ENCODE measurements at places on chromosomes 1 and 21. TPM values are rescaled to one million over a fixed set of nuclear protein-coding genes. Genes with fewer than 3 reads are reported as not detected.

Gene SHISAL2A
- total RNA-seq, result 6.0 TPM

Gene XCL1
- 16.4 TPM for total RNA-seq

GRCh38 chr1:186761358-186761757, 67.4 kb upstream of the PLA2G4A start:
- no peak for DNase-seq
- no peak overlapping the region for H3K4me3 ChIP-seq
- no peaks in the 10 kb centered on the region for H3K36me3 ChIP-seq
- H3K4me1 ChIP-seq, result no peaks in the 10 kb centered on the region
- H3K27ac ChIP-seq, result no peak overlapping the region
- no peaks in the 10 kb centered on the region for H3K27me3 ChIP-seq

DNA sequence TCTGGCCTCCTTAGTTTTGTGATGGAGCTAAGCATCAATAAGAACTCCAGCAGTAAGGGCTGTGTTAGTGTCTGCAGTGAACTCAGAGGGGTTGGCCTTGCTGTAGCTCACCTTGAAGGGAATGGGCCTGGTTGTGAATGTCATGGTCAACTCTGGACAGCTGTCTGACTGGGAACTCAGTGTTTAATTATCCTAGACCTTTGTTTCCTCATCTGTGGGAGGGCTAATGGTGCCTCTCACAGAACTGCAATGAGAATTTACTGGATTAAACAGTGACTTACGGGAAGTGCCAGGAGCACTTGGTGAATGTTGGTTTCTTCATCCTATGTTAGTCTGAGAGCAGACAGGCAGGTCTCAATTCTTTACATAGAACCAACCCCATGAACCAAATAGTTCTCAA, 23.7 kb downstream of the HMGCS2 start:
- peaks cover 32% of the 10 kb centered on the region for H3K4me1 ChIP-seq
- H3K4me3 ChIP-seq, result no peak overlapping the region
- H3K27ac ChIP-seq, result no peak overlapping the region
- peaks cover 9% of the 10 kb centered on the region for H3K36me3 ChIP-seq
- no peak for DNase-seq
- H3K27me3 ChIP-seq, result peaks cover 8% of the 10 kb centered on the region

DNA sequence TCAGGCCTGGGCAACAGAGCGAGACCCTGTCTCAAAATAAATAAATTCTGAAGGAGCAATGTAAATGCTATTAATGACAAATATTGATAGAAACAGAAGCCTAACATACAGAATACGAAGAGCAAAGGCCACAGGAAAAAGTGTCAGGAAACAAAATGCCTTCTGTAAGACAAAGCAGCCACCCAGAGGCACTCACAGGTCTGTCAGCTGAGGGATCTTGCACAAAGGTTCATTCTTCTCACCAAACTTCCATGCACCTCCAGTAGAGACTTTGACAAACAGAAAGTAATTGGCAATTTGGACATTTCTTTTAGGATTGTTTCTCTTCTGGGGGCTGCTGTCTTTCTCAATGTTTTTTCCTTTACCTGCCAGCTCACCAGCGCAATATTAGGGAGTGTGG, 1.2 kb upstream of the ALDH9A1 start:
- peak overlapping the region; percentile 7 for H3K4me3 ChIP-seq
- DNase-seq, result no peak
- peaks cover 2% of the 10 kb centered on the region for H3K27me3 ChIP-seq
- H3K4me1 ChIP-seq, result peaks cover 20% of the 10 kb centered on the region
- peaks cover 6% of the 10 kb centered on the region for H3K36me3 ChIP-seq

Measured in activated T-helper 1 cell treated with anti-CD3 and anti-CD28 coated beads, Interleukin-12 subunit alpha, Interleukin-12 subunit beta, Interleukin-2, Interleukin-4 antibody, amounts not matched to agents 30 ng/mL and 10 ng/mL and 1 ng/mL, durations not matched to agents 14 hours and 24 hours and 36 hours (primary cell).